ENCODE measurements at places on chromosomes 16 and 17.

DNA sequence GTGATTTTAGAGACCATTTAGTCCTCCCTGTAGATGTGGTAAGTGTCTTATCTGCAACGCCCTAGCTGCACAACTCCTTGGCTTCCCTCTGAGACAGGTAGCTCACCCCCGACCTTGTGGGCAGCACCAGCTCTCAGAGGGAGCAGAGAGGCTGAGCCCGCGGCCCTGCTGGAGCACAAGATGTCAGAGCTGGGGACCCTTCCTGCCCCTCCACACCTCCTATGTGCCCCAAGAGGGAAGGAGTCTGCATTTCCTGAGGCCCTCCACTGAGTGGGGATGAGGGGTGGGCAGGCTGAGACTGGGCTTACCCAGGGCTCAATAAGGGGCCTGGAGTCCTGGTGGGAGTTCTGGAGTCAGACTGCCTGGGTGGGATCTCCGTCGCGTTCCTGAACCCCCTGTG lies 12.2 kb upstream of the ADGRG1 start:
- no peak for DNase-seq

DNA sequence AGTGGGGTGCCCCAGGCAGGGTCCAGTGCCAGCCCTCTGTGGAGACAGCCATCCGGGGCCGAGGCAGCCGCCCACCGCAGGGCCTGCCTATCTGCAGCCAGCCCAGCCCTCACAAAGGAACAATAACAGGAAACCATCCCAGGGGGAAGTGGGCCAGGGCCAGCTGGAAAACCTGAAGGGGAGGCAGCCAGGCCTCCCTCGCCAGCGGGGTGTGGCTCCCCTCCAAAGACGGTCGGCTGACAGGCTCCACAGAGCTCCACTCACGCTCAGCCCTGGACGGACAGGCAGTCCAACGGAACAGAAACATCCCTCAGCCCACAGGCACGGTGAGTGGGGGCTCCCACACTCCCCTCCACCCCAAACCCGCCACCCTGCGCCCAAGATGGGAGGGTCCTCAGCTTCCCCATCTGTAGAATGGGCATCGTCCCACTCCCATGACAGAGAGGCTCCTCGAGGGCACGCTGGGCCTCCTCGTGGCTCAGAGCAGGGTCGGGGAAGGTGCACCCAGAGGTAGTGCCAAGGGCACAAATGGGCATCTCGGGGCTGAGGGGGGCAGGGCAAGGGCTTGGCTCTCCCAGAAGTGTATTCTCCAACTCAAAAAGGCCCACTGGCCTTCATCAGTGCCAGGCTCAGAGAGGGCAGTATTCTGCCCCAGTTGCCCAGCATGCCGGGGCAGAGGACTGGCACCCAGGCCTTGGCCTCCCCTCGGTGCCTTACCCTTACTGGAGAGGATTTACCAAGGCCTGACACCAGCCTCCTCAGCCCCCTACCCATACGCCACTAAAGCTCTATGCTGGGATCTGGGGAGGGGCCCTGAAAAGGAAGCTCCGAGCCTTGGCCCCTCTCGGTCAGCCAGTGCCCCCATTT lies at the start of gene CDH5:
TSS of gene CDH5 (plus strand) at position 259 of the 867 bp plus-strand sequence. CDS start 12,647 bp downstream, outside the sequence.
- no peak for DNase-seq

GRCh38 chr17:50265212-50265611 lies 9.1 kb upstream of the TMEM92 start:
- DNase-seq, result no peak

DNA sequence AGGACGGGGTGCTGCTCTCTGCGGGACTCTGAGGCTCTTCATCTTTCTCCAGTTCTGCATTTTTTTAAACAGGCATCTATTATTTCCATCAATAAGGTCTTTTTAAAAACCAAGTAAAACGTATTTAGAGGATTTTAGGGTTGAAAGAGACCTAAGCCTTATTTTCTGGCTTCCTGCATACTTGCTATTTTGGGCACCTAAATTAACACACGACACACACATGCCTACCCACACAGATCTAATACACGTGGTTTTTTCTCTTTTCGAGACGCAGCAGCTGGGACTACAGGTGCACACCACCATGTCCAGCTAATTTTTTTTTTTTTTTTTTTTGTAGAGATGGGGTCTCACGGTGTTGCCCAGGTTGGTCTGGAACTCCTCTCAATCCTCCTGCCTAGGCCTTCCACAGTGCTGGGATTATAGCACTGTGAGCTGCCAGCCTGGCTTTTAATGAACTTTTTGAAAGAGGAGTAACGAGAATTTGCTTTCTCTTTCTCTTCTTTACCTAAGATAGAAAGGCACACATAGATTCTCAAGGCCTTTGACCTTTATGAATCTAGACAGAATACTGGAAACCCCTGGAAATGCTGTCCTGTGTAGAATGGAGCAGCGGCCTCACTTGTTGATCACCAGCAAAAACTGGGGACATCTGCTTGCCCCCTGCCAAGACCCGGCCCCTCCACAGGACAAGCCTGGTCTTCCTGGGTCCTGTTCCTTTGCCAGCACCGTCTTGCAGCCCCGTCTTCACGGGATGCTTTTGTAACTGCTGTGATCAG lies 13.8 kb downstream of the DNAAF8 start:
- no peak for DNase-seq

DNA sequence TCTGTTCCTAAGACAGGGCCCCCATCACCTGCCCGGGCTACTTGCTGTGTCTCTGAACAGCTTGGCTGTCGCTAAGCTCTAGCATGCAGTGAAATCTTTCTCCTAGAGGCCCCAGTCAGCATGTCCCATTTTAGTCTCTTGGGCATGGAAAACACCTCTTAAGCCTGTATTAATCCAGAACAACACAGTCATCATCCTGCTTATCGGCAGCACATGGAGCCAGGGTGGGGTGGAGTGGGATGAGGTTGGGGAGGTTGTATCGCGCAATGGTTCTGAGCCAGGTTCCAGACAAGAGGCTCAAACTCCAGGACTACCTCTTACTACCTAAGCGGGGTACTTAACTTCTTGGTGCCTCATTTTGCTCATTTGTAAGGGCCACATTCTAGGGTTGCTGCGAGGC lies 7.8 kb downstream of the ST6GALNAC2 start:
- DNase-seq, result no peak

Data from CD4-positive, alpha-beta T cell treated with Interleukin-1 beta for 1 hour (primary cell).